ENCODE measurements at places on chromosomes 5 and 9. TPM values are rescaled to one million over a fixed set of nuclear protein-coding genes. Genes with fewer than 3 reads are reported as not detected.

The RABL6 gene
- 88.3 TPM for total RNA-seq

The HEXB gene
- 44.7 TPM for total RNA-seq

The POLK gene
- total RNA-seq = 25.2 TPM

DNA sequence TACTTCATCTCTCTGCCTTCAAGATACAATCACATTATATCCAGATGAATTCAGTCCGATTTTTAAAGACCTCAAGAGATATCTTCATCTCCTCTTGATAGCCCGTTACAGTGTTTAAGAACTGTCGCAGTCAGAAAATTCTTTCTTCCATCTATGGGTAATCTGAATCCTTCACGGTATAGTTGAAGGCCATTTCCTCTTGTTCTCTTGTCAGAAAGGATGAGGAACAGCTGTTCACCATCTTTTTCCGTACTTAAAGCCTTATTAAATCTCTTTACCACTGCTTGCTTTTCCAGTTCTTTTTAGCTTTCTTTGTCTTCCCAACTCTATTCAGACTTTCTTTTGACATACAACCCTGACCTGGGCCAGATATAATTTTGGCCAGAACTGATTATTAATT is 121.8 kb downstream of the XRCC4 start:
- H3K27me3 ChIP-seq = no peaks in the 10 kb centered on the region
- peaks cover 3% of the 10 kb centered on the region for H3K36me3 ChIP-seq

The GADD45G gene
- total RNA-seq = 1.8 TPM

The GMCL2 gene
- total RNA-seq = not detected

The PRELID1 gene
- 315 TPM for total RNA-seq

The TAF11L10 gene
- total RNA-seq = not detected

The TMEM174 gene
- not detected for total RNA-seq
